GM12892 (cell line): ENCODE measurements at places on chromosomes 2 and 18.

- no peak for DNase-seq
These were observed 81.0 kb upstream of the TMEM18 start for GRCh38 chr2:758073-758820.

DNA sequence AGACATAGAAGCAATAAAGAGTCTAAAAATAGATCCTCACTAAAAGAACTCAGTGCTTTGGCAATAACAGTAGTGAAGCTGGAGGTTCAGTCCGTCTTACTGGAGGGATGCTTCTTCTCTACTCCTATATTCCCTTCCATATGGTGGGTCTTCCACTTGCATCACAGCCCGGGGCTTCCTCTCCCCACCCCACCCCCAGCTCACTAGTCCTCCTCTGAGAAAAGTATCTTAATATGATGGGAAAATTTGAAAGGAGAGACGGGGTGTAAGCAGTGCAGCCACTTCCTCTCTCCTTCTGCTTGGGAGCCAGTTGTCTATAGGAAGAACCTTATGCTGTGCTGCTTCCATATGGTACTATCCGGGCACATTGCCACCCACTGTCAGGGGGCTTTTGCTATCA lies 57.2 kb upstream of the SPOPL start:
- DNase-seq: no peak

DNA sequence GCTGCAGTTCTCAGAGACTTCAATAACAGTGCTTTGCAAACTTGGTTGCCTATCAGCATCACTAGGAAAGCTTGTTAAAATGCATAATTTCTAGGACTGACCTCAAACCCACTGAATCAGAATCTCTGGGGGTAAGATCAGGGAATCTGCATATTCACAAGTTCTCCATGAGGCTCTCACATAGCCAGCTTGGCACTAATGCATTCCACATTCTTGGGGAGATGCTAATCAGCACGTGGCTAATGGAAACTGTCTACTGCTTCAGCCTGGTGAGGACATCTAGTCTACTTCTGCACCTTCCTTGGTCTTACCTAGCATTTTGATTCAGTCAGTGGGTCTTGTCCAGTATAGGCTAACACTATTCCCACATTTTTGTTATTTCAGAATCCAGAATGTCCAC lies 56.3 kb downstream of the RBKS start:
- no peak for DNase-seq

GRCh38 chr2:152425765-152426727 lies 91.1 kb downstream of the FMNL2 start:
- DNase-seq: no peak

GRCh38 chr18:23263551-23264235 lies 128.4 kb downstream of the CABLES1 start:
- DNase-seq: no peak

DNA sequence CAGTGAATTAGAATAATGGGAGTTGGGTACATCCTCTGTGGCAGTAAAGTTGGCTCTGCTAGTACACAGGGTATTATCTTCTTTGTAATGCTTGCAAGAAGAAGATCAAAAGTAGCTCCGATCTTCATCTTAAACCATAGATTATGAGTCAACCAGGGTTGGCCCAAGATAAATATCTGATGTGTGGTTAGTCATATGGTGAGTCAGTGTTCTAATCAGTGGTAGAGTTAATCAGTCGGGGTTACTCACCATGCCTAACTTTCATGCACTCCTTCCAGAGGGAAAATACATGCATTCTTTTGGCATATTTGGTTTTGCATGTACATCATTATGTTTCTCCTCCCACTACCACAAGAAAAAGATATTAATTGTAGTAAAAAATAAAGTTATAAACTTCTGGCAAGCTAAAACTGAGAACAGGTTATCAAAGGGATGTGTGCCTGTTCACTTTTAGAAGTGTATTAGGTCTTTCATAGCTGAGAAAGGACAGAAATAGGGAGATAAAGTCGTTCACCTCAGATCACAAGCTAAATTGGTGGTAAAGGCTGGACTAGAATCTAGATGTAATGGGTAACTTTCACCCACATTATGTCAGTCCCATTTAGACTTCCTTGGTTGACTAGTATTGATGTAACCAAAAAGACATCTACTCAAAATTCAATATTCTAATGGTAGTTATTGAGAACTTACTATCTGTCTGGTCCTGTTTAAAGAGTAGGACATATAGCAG lies 684.4 kb downstream of the IRS1 start:
- DNase-seq: no peak

DNA sequence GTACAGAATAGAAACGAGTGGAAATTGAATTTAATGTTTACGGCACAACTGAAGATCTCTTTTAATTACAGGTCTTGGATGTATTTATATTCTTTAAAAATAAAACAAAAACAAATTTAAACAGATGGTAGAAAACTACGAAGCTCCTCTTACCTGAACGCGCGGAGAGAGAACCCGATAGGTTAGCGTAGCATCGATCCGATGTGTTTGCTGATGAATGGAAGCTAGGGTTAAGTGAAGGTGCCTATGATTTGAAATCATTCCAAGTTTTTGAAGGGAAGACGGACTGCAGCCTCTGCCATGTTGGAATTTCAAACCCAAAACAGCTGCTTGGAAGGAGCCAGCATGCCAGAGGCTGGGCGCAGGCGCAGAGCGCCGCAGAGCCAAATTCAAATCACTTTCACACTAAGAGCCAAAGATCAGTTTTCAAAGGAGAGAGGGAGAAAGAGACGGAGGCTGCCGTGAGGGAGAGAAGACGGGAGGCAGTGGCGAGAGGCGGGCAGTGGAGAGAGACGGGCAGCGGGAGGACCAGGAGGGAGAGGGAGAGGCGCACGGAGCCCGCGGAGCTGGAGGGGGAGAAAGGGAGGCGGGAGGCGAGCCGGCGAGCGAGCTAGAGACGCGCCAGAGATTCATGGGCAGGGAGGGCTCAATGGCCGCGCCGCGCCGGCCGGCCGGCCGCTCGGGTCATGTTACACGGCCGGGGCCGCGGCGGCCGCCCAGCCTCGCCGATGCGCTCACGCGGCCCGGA lies at the start of gene FIGN:
Gene FIGN (minus strand): TSS at position 324 of the 748 bp plus-strand sequence. CDS start 1,081 bp downstream, outside the sequence.
- DNase-seq: no peak

- no peak for DNase-seq
These were observed 490.0 kb upstream of the HS6ST1 start for GRCh38 chr2:128808462-128809258.

- DNase-seq: no peak
These were observed 86.3 kb upstream of the PHLPP1 start for GRCh38 chr18:62629031-62629430.

DNA sequence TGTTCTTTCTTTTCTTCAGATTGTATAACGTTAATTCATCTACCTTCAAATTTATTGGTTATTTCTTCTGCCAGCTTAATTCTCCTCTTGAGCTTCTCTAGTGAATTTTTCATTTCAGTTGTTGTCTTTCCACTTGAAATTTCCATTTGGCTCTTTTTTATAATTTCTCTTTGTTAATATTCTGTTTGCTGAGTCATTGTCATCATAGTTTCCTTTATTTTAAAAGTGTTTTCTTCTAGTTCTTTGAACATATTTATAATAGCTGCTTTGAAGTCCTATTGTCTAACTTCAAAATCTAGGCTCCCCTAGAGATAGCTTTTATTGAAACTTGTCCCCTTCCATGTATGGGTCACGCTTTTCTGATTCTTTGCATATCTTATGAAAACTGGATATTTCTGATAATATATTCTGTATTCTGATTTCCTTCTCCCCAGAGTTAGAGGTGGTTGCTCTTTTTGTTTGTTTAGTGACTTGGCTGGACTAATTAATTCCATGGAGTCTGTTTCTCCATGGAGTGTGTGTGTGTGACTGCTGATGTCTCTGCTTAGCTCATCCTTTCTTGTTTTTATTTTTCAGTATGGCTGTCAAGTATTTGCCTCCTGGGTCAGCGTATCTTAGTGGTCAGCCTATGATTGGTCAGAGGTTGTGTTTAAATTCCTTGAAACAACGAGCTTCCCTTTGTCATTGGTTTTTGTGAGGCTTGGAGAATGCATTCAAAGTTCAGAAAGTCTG lies 47.6 kb downstream of the DIS3L2 start:
- no peak for DNase-seq

DNA sequence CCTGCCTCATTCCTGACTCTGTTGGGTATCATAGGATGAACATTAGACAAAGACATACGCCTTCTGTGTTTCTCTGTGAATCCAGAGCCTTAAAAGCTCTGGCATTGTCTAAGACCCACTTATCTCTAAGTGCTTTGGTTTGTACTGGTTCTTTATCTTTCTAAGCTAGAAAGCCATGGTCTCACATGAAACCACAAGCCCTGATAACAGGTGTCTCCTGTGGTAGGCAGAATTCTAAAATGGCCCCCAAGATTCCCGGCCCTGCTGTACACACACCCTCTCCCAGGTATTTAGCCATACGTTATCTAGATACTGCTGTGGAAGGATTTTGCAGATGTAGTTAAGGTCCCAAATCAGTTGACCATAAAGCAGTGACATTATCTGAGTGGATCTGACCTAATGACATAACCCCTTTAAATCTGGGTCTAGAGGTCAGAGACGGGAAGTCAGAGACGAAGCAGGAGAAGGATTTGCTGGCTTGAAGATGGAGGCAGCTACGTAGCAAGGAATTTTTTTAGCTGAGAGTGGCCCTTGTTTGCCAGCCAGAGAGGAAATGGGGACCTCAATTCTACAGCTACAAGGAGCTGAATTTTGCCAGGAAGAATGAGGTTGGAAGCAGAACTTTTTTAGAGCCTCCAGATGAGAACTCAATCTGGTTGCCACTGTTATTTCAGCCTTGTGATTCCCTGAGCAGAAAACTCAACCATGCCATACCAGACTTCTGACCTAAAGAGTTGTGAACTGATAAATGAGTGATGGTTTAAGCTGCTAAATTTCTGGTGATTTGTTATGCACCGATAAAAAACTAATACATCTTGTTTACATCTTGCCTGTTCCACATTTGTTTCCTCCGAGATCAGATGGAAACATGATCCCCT lies 186.7 kb downstream of the CAMKMT start:
- no peak for DNase-seq

DNA sequence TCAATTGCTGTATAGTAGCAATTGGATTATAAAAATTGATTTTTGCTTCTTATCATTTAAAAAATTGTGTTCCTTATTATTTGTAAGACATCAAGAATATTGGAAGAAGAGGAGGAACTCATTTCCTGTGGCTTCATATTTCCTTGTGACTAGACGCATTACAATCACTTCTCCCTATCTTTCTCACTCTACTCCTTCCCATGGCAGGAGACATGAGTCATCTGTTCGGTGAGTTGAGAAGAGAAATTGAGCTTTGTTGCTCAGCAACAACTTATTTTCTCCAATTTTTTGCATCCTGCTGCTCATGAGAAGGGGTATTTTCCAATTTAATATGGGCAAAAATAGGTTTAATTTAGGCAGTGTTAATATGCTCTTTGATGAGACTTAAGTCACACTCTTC lies 1783.9 kb downstream of the SUCLG1 start:
- no peak for DNase-seq

- DNase-seq: no peak
These were observed 31.0 kb downstream of the SP100 start for GRCh38 chr2:230447036-230447435.

- DNase-seq: no peak
These were observed 33.9 kb downstream of the ORC2 start for GRCh38 chr2:200929334-200930249.

GRCh38 chr2:164644036-164644700 lies 22.9 kb upstream of the GRB14 start:
- no peak for DNase-seq

DNA sequence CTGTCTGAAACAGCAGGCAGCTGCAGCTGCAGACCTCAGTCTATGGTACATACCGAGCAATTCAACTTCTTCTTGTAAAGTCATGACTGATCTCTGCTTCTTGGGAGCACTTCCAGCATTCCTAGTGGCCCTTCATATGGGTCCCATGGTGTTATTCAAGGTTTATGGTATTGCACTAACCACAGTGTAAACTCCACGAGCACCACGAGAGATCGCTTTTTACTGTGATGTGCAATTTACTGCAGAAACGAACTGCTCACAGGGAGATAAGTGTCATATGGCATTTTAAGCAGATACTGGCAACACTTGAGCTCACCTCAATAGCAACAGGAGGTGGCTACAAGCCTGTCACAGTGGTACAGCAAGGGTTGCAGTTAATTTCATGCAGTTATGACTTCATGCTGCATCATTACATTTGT lies 38.6 kb upstream of the SH3BP4 start:
- DNase-seq: no peak

DNA sequence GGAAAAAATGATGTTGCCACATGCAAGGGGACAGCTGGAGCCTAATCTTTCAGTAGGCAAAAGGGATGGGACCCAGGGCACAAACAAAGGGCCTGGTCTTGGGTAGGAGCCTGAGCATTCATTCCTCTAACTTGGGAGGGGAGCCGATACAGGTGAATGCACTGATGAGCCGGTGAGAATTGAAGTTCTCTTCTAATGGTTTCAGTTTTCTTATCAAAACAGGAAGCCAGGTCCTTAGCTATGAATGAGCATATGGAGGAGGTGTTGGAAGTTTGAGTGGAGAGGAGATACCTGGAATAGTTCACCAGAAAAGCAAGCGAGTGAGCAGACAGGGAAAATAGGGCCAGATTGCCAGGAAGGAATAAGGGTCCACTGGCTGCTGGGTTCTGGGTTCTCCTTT lies 10.1 kb downstream of the DPP4 start:
- no peak for DNase-seq

DNA sequence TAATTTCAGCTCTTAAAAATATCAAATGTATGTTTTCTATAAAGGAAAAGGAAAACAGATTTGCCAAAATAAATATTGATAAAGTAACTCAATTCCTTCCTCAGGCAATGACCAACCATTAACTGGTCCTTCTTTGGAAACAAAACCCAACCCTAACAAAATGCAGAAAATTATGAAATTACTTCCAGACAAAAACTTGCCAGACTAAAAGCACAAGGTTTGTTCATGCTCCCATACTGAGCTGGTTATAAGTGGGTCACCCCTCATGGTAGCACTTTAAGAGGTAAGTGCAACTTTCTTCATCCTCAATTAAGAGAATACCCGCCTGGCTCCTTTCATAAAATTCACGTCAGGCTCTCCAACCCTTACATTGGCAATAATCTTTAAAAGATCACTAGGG lies 31.1 kb upstream of the TTC32 start:
- no peak for DNase-seq

DNA sequence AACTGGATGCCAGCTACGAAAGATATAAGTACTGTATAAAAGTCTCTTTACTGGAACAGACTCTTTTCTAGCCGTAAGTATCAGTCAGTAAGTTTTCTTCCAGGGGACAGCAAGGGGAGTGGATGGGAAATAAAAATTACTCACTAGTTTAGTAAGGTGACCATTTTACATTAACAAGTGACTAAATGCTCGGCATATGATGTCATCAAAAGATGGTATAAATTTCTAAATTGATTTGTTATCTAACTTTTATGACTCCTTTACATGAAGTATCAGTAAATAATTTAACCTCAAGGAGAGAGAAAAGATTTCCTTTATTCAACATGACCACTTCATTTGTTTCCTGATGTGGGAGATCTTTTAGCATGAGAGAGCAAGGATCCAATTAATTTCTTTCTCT lies 859.0 kb upstream of the LRRTM1 start:
- no peak for DNase-seq
